Omental fat pad (tissue), 4 donors: ENCODE measurements at places on chromosomes 1 and 21.

DNA sequence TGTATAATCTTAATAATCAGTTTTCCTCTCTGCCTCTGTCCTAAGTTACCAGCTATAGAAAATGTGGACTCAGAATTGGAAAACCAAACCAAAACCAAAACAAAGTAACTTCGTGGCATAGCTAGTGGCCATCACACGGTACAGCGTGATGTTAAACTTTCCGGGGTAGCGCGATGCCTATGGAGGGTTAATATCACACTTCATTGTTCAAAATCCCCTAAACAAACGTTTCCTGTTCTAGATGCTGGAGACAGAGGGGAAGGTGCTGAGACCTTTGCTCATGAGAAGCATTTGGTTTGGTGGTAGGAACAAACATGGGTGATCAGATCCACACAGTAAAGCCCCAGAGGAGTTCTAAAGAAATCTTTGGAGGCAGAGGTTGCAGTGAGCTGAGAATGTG is 4.9 kb downstream of the AADACL4 start:
- no peak for DNase-seq

DNA sequence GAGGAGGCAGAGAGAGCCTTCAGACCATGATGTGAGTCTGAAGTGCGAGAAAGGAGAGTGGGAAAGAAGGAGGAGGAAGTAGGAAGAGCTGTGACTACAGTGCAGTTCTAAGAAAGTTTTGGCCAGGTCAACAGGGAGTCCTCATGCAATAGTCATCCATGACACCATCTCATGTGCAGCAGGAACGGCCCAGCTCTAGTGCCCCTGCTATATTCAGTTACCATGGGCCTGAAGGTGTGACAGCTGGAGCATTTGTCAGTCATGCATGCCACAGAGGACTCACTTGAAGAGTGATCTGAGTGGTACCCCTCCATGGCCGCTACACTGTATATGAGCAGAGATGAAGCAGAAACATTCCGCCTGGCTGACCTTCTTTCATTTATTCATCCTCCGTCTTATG is 77.9 kb downstream of the OMA1 start:
- DNase-seq: no peak

DNA sequence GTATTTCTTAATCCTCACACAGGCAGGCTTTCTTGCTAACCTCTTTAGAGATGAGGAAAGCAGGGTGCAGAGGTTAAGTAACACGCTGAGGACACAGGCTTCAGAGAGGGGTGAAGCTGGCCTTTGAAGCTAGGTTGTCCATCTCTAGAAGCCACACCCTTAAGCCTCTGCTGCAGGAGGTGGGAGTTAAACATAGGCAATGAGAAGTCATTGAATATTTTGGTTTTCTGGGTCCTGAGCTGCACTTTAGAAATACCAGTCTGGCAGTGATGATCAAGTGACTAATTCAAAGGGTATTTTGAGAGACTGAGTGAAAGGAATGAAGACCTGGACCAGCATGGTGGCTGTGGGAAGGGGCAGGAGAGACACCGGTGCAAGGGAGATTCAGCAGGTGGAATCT is 9.9 kb downstream of the KCNJ15 start:
- no peak for DNase-seq

GRCh38 chr1:6074192-6074901 is 28.7 kb downstream of the KCNAB2 start:
- DNase-seq: no peak

DNA sequence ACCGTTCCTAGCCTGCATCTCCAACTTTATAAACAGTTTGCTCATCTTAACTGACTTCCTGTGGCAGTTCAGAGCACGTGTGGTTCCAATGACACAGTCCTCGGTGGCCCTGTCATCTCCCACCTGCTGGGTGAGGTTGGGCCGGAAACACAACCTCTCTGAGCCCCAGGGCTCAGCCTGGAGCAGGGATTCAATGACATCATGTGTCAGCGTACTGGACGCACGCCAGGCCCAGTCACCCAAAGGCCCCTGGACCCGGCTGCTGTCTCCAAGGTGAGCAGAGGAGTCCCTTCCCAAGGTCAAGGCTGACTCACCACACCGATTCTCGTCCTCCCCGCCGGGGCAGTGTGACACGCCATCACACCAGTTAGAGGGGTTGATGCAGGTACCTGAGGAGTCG is 19.9 kb downstream of the TMPRSS2 start:
- no peak for DNase-seq

- no peak for DNase-seq
Observed at GRCh38 chr1:222182641-222183040, 365.3 kb downstream of the HHIPL2 start.
